Vagina (tissue), 2 donors: ENCODE measurements at places on chromosomes 3 and 15. TPM values are rescaled to one million over a fixed set of nuclear protein-coding genes. Genes with fewer than 3 reads are reported as not detected.

DNA sequence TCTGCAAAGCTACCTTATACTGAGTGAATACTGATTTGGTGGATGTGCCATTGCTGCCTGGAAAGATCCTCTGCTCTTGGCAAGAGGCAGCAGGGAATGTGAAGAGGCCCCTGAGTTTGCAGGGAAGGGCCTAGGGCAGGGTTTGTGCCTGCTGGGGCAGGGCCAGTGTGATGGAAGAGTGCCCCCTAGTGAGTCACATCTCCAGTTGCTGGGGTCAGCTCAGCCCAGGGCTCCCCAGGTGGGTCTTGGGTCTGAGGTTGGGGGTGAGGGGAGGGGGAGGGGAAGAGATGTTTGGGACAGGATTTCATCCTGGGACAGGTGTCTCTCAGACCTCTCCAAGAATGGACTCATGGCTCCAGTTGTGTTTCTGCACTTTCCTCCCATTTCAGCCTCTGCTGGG is 4.1 kb upstream of the AMOTL2 start:
- DNase-seq = no peak

DNA sequence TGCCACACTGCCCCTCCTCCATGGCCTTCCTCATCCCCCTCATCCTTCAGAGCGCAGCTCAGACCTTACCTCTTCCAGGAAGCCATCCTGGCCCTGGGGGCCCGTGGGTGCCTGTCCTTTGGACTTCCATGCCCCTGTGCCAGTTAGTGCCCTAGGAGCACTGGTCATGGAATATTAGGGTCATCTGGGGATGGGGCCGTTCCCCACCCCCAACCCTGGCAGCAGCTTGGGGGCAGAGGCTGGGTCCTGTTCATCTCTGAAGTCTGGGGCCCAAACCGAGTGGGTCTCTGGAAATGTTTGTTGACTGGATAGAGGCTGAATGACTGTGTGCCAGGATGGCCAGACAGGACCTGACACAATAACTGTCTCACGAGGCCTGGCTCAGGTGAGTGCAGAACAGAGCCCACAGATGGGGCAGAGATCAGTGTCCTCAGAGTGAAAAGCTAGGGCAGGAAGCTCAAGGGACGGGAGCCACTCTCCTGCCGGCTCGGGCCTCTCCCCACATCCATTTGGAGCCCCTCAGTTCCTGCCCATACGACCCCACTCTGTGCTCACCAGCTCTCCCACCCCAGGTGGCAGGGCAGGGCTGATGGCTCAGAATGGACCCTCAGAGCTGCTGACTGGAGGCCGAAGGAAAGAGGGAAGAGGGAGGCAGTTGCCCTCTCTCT is 62.5 kb downstream of the TLE3 start:
- DNase-seq = no peak

- no peak for DNase-seq
Measured at GRCh38 chr15:60135961-60136360, 131.8 kb downstream of the FOXB1 start.

DNA sequence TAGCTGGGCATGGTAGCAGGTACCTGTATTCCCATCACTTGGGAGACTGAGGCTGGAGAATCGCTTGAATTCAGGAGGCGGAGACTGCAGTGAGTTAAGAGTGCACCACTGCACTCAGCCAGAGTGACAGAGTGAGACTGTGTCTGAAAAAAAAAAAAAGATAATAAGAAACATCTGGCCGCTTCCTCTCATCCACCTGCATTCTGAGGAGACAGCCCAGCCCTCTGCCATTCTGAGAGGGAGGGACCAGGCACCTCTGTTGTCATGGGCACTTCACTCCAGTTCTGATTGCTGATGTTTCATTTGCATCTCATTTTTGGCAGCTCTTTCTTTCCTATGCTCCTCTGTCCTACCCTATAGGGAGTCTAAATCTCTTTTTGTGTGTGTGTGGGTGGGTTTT is 36.4 kb upstream of the GSK3B start:
- DNase-seq = no peak

DNA sequence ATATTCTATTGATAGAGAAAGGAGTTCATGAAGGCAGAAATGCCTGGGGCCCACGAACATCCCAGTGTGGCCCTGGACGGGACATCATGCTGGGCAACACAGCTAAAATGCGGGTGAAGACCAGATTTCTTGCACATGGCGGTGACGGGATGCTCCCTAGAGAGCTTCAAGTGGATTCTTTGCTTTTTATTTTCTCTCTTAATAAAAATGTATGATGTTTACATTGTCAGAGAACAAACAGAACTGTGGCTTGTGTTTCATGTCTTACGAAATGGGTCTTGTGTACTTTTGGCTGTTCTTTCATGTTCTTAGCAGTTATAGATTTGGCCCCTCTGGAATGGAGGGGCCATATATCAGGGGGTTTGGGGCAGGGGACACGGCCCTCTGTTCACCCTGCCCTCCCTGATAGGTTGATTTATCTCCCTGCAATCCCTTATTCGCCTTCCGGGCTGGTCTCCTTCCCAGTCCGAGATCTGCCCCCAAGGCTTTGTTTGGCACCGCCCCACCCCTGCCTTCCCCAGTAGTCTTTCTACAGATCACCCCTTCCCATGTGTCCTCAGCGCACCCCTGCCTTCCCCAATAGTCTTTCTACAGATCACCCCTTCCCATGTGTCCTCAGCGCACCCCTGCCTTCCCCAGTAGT is 68.7 kb upstream of the CGNL1 start:
- DNase-seq = no peak

Gene SMC4
- total RNA-seq = 41.5 TPM

Gene CEP19
- 1.5 TPM for total RNA-seq

DNA sequence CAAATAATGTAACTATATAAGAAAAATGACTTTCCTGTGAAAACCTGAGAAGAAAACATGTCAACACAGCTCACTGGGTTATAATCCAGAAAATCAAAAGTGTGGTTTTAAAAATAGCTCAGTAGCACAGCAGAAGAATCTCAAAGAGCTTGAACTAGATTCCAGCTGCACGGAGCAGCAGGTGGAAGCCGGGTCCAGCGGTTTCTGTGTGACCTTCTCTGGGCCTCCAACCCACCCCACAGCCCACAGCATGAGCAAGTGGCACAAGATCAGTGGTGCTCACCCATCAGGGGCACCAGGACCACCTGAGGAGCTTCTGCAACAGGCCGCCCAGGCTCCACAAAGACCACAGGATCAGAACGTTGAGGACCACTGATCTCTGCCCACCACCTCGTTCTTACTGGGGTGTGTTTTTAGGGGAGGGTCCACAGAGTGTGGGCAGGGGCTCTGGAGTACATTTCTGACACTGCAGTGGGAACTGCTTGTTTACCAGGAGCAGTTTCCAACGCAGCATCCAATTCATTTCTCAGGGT is 23.2 kb downstream of the SLC41A3 start:
- no peak for DNase-seq

DNA sequence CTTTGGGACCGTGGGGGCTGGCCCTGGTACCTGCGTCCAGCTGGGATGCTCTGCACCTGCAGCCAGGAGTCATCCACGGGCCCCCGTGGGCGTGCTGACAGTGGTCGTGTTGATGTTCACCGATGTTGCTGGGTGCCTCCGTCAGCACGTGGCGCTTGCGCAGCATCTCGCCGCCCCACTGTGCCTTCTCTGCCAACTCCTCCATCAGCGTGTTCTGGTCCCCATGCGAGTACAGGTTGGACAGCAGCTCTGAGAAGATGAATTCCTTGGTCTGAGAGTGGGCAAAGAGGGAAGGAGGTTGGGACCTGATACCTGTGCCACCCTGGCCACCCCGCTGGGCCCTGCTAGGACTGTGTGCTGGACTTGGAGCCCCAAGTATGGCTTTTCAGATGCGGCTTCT is 61.4 kb downstream of the ADAMTS7 start:
- no peak for DNase-seq

- no peak for DNase-seq
Measured at GRCh38 chr3:43764471-43764870, 73.7 kb downstream of the ABHD5 start.

DNA sequence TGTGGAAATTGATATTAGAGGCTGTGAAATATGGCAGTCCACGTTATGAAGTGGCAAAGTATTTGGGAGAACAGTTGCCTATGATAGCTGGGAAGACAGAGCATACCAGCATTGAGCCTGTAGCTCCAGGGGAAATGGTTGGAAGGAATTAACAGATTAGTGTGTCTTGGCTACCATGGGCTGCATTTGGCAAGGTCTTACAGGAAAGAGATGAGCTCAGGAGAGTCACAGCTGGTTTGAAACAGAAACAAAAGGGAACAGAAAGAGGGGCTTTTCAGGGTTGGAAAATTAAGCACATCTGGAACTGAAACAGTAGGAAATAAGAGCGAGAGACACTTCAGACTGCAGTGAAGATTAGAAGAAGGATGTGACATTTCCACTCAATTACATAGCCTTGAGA is 141.7 kb downstream of the FBLN2 start:
- DNase-seq = no peak

DNA sequence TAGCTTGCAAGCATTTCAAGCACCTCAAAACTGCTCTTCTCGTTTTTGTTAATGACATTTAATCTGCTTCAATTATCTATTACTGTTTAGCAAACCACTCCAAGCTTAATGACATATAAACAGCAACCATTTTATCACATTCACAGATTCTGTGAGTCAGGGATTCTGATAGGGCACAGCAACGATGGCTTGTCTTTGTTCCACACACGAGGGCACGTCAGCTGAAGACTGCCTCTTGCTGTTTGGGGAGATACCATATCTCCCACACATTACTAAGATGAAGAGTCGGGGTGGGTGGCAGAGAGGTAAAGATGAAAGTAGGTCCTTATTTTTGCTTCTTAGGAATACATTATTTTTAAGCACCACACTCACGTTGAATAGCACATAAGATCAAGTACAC is 19.3 kb downstream of the CPOX start:
- DNase-seq = no peak

GRCh38 chr3:46692566-46692990 is 901 bp downstream of the ALS2CL start:
- no peak for DNase-seq
